ENCODE measurements at places on chromosomes 6 and 20.

GRCh38 chr6:107230024-107230423, 114.7 kb upstream of the BEND3 start:
- no peak for DNase-seq

DNA sequence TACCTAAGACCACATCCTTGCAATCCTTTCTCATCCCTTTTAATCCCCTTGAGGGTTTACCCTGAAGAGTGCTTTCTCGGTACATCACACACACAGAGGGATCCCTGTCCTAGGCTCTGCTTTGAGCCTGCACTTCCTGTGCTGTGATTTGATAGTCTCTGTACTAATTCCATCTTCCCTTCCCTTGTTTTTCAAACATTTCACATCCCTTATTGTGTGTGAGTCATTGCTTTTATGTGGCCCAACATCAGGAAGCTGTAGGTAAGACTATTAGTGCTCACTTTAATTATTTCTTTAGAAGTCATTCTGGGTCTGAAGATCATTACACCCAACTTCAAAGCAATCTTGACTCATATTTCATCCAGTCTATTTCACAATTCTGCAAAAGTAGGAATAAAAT, 57.2 kb upstream of the ANKEF1 start:
- DNase-seq, result no peak

DNA sequence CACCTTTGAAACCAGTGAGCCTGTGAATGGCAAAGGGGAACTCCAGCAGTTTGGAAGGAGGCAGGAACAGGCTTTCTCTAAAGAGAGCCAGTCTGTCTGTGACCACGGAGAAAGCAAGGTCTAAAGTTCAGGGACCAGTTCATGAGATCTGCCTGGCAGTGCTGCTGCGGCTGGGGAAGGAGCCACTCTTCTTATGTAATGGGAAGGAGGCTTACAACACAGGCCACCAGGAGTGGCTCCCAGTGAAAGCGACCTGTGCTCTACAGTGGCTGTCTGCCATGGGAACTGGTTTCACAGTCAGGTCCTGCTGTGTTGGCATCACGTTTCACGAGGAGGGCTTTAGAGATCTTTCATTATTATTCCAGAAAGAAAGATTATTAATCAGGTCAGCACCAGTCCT, 291.9 kb upstream of the PRDM1 start:
- no peak for DNase-seq

DNA sequence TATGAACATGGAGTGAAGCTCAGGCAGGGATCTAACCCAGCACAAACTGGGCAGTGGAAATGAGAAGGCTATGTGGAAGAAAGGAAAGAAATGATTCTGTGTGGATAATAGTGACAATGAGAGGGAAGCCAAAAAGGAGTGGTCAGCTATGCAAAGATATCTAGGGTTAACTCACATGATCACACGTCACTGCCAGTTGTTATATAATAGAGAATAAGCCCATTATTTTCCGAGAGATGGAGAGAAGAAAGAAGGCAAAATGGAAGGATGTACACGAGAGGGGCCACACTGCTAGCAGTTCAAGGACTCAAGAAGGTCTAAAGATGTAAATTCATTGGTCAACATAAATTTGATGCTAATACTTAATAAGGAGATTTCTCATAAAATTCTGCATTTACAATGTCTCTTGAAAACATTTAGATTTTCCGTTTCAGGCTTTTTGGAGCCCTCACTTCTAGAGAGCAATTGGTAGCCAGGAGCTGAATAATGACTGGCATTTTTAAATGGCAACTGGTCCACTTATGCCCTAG, 18.8 kb upstream of the RCAN2 start:
- DNase-seq, result no peak

DNA sequence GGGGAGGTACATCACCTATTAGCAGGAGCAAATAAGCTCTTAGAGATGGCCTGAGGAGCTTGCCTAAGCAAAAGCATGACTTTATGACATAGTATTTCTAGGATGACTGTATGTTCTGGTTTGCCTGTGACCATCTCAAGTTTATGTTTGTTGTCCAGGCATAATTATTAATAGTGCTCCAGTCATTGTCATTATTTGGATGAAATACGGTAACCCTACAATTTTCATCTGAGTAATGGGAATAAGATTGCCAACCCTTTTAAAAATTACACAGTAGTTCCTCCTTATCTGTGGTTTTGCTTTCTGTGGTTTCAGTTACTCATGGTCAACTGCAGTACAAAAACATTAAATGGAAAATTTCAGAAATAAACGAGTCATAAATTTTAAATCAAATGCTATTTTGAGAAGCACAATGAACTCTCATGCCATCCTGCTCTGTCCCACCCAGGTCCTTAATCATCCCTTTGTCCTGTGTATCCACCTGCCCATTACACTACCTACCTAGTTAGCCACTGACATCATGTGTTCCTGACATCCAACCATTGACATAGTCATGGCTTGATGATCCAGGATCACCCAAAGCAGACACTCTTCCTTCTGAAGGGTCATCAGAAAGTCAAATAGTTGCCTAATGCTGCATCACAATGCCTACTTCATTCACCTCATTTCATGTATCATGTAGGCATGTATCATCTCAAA, 27.0 kb upstream of the TFB1M start:
- no peak for DNase-seq

DNA sequence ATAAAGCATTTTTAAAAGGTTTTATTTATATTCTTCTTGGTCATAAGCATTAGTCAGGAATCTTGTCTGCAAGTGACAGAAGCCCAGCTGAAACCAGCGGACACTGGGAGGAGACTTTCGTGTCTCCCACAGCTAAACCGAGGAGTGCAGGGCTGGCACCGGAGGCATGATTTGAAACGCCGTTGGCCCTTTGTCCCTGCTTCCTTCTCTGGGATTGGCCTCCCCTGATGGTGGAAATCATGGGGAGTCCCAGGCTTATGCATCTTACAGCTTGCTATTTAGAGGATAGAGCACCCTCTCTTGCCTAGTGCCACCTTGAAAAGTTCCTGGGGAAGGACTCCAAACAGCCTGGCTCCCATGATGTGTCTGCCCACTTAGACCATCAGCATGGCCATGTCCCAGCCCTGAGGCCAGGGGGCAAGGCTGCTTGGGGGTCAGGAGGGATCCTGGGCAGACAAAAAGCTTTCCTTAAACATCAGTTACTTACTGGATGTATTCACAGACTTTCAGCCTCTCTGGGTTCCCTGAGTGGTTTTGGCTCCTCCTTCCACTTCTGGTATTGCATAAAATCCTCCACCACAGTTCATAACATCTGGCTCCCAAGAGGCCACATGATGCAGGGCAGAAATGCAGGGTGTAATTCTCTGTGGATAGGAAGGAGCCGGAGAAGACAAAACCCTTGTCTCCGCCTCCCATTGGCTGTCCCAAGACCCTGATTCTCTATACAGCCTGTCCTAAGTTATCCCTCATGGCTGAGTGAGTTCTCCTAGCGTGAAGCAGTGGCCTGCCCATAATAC, 49.3 kb upstream of the INSM1 start:
- no peak for DNase-seq
